Caudate nucleus (tissue), 63 donors: ENCODE measurements at places on chromosomes 6 and 20.

GRCh38 chr6:33323623-33323948 lies 6.0 kb upstream of the ZBTB22 start:
- DNase-seq, result no peak

DNA sequence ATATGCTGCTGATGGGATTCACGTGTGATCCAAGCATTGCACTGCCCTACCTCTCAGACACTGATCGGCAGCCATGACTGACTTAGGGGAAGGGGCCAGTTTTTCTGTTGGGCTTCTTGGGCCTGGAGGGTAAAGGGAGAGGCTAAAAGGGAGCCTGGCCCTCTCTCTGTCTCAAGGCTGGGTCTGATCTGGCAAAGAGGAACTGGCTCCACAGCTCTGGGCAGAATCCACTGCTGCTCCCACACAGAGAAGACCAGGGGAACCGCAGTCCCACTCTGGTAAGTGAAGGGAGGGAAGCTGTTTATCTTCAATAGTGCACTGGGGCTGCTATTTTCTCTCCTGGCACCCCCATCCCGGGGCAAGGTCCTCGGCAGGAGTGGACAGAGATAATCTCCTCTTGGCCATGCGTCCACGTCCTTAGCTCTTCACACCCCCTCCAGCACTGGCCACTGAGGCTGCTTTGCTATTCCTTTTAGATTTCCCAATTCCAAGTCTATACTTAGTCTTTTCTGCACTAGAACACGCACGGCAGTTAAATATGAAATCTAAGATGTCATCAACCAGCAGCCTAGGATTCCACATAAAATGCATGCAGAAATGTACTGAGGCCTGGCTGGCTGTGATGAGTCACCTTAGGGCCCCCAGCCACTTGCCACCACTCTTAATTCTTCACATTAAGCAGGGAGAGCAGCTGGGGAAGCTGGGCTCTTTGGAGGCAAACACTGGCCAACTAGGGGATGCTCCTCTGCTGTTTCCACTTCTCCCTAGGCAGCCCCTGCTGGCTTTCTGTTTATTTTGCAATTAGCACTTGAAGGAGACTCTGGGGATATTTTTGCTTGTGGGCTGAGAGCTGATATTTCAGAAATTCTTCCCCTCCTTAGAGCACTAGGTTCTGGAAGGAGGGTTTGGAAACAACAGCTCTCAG lies 87.8 kb upstream of the ARMC2 start:
- no peak for DNase-seq

DNA sequence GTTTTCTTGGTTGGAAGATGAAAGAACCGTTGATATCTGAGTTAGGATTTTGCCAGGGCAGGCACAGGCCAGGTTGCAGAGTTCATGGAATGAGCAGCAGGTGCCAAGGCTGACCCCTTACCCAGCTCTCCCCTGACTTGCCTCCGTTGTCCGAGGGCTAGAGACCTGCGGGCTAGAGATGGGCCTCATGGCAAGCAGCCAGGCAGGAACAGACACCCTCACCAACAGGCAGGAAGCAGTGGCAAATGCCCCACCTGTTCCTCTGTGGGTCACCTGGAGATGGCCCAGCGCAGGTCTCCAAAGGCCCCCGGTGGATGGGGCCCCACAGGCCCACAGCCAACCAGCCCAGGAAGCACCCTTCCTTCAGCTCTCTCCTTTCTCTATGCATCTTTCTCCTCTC lies 186.7 kb upstream of the PMEPA1 start:
- DNase-seq, result no peak

DNA sequence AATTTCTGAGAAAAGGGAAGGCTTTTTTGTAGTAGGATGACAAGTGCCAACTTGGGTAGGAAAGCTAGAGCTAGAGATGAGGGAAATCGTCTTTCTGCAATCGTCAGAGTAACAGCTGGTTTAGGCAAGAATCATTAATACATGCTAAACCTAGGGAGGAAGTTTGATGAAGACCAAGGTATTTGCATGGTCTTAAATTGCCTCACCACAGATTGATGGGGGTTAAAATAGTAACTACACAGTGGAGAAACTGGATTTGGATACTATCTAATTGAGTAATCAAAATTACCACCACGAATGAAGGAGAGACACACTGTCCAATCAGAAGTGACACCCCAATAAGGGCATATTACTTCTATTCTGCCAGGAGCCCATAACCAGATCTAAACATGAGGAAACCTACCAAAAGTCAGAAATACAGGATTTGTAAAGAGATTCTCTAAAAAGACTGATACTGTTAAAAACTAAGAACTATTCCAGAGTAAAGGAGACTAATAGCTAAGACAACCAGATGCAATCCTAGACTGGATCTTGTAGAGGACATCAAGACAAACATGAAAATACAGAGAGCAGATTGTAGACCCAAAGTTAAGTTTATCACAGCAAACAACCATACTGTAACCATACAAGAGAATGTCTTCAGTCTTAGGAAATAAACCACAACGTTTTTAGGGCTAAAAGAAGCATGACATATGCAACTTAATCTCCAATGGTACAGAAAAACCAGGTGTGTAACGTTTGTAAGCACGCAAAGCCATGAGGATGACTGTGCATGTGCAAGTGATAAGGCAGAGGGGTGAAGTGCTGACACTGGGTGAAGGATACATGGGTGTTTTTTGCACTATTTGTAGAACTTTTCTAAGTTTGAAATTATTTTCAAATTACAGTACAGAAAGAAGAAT lies 21.8 kb downstream of the SNX5 start:
- no peak for DNase-seq

DNA sequence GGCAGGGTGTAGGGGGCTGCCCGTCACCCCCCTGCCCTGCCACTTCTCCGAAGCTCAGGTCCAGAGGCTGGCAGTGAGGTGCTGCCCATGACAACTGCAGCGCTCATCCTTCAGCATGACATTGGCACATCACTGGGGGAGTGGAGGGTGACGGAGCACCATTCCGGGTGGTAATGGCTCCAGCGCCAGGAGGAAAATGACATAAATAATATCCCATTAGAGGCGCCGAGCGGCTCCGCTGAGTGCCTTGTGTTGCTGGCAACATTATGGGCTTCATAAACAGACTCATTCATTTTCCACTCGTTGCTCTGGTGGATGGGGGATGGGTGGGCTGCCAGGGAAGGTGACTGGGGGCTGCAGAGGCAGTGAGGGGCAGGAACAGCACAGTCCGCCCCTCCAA lies 56.9 kb upstream of the CTNNBL1 start:
- no peak for DNase-seq

- DNase-seq, result no peak
These were observed 55.9 kb downstream of the MAP3K5 start for GRCh38 chr6:136736281-136736960.

DNA sequence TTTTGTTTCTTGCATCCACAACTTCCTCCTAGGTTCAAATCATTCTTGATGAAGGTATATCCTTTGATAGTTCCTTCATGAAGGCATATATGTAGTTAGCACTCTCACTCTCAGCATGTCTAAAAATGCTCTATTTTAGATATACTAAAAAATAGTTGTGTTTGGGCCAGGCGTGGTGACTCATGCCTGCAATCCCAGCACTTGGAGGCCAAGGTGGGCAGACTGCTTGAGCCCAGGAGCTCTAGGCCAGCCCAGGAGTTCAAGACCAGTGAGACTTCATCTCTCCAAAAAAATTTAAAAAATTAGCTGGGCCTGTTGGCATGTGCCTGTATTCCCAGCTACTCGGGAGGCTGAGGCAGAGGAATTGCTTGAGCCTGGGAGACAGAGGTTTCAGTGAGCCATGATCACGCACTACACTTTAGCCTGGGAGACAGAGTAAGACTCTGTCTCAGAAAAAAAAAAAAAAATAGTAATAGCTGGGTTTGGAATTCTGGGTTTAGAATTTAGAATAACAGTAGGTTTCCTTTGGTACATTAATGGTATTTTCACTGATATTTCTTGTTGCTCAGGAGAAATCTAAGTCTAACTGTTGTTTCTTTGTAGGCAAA lies 7.0 kb downstream of the SERAC1 start:
- DNase-seq, result no peak

- DNase-seq, result peak; percentile 25
These were observed 7.5 kb upstream of the GGTLC1 start for GRCh38 chr20:23995905-23996666.

DNA sequence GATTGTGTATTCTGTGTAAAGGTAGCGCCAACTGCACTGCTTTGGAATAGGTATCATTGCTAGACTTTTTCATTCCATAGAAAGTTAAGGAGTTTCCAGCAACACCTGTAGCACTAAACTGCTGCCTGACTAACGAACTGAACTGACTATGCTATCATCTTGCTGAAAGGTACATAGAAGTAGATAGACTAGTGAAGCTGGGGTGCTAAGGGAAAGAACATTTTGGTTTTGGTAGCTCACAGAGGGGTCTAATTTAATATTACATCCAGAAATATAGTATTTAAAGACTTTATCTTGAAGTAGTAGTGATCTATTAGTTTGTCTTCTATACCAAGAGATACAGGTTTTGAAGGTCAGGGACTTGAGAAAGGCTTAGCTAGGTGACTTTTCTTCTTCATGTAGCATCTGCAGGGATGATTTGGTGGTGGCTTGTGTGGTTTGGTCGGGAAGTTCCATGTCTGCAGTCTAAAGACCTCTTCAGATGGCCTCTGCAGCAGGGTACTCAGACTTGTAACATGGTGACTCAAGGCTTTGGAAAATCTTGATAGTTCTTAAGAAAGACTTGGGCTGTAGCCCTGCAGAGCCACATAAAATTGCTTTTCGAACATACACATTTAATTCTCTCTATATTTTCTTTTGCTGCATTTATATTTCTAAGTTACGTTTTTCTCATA lies 10.2 kb downstream of the SENP6 start:
- no peak for DNase-seq

GRCh38 chr6:95249175-95249574 lies 328.2 kb upstream of the MANEA start:
- no peak for DNase-seq

DNA sequence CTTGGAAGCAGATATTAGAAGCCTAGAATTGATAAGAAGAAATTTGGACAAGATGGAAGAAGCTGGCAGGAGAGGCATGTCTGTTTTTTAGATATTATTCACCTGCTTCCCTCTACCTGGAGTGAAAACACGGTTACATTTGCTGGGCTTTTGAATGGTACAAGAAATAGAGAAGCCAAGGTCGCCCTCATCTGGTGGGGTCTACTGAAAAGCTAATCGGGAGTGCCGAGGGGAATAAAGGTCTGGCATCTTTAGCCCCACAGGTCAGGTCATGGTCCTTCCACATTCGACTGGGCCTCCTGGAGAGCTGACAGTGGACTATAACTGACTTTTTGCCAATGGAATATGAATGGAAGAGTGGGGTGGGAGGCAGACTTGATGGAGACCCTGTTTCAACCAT lies 4.6 kb upstream of the C2 start:
- DNase-seq, result no peak

GRCh38 chr6:21182589-21182988 lies 411.0 kb upstream of the SOX4 start:
- no peak for DNase-seq

DNA sequence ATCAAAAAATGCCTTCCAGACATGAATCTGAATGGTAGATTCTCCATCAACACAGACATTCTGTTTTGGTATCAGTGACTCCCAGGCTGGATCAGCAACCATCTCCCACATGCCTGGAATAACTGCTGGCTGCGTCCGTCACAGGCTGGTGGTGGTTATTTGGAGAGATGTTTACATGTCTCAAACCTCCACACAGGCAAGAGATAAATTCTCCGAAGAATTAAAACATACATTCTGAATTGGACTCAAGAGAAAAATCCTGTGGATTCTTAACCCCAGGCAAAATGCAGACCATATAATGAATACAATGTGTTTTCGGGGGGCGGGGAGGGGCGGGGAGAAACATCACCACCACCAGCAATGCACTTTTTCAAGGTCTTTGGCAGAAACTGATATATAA lies 108.2 kb downstream of the THBS2 start:
- no peak for DNase-seq

- no peak for DNase-seq
These were observed 192.2 kb upstream of the MARCKS start for GRCh38 chr6:113664909-113665308.

DNA sequence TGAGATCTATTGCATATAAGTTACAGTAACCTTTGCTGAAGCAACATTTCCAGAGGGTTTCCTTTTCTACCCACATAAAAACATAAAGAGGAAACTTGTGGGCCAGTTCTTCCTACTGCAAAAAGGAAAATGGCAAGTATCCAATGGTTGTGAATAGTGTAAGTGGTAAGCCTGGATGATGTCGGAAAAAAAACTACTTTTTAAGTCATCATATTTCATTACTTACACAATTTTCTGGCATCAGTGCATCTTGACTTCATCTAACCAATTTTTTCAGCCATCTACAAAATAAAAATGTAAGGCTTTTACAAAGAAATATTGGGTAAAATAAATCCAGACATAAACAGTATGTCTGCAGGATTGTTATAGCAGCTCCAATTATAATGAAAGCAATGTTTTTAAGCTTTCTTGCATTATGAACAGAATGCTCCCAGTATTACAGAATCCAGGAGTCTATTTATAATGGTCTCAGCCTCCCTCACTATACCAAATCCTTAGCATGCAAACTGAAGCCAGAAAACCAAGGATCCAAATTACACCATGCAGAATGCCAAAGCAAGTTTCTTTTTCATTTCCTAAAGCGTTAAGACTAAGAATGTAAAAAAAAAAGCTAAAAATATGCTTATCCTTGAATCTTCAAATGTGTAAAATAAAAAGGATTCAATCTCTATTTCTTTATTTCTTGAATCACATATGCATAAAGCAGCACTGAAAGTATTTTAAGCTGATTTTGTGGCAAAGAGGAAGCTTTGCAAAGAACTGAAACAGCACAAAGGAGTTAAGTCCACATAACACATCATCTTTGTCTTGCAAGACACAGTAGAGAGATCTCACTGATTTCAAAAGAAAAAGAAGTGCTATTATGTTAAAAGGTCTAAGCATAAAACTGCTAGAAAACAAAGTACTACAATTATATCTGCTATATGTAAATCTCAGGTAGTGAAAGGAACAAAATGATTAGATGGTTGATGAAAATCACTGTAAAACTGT lies 126.8 kb upstream of the HMGCLL1 start:
- DNase-seq, result no peak

DNA sequence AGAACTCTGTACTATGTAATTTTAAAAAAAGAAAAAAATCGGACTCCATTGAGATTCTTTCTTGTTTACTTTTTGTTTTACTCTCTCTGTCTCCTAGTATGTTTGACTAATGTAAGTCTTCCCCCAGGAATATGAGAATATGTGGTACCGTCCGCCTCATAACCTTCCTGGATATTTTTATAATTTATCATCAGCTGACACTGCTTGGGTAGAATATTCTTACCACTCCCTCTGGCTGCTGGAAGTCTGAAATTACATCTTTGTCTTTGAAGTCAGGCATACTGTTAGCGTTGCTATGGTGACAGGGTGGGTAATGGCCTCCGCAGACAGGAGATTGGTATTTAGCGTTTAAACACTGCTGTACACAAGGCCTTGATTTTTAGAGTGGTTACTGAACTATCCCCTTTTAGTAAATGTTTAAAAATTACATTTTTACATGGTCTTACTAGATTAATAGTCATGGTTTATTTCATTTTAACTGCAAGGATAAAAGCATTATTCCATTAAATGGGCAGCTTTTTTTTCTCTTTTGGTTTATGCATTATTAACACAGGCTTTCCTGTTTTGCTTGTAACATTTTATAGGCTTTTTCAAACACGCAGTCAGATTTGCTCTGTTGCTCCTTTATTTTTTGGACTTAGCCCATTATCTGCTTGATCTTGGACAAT lies 176.4 kb downstream of the ARID1B start:
- no peak for DNase-seq
